Activated naive CD4-positive, alpha-beta T cell treated with Interleukin-2 at 50 U/mL for 16 hours (primary cell): ENCODE measurements at places on chromosomes 2 and 18.

- DNase-seq, result no peak
These were observed 110.8 kb downstream of the VIT start for GRCh38 chr2:36807223-36807886.

- no peak for DNase-seq
These were observed 212.1 kb downstream of the ARL6IP6 start for GRCh38 chr2:152930501-152930900.

GRCh38 chr2:233679196-233679595 is 2.5 kb upstream of the UGT1A7 start:
- no peak for DNase-seq

GRCh38 chr2:136239079-136239685 is 121.2 kb upstream of the CXCR4 start:
- no peak for DNase-seq

GRCh38 chr2:195320413-195320973 is 336.5 kb upstream of the SLC39A10 start:
- DNase-seq, result no peak

DNA sequence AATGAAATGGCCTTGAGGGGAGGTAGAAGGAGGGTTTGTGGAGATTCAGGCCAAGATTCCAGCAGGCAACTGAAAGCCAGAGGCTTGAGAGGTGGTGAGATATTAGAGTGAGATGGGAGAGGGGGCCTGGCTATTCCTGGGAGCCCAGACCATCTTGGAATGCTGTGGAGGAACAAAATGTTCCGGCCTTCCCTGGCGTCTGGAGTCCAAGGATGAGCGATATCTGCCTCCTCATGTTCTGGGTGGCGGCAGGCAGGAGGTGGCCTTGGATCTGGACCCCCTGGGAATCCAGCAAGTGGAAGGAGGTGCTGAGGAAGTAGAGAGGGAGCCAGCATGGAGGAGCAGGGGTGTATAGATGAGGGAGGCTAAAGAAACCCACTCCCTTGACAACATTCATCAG is 335.9 kb downstream of the CYP26B1 start:
- DNase-seq, result no peak

- DNase-seq, result no peak
These were observed 31.4 kb upstream of the CHN1 start for GRCh38 chr2:175036582-175037018.

GRCh38 chr2:195626507-195626906 is 30.5 kb upstream of the SLC39A10 start:
- no peak for DNase-seq

DNA sequence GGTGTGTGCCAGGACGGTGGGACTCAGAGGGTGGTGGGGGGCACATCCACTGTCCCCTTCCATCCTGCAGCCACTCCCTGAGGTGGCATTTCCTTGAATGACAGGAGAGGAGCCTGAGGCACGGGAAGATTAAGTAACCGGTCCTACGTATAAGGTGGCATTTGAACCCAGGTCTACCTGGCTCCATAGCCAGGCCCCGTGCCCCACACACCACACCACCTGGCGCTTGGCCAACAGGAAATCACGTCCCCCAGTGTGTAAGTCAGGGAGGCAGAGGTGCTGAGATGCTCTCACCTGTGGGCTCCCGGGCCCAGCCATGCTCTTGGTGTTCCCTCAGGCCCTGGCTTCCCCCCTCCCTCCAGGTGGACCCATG is 53.7 kb downstream of the HPCAL1 start:
- no peak for DNase-seq

- DNase-seq, result no peak
These were observed 95.4 kb downstream of the LAMA1 start for GRCh38 chr18:7021994-7022840.

GRCh38 chr2:138618971-138619370 is 117.4 kb downstream of the SPOPL start:
- DNase-seq, result no peak

DNA sequence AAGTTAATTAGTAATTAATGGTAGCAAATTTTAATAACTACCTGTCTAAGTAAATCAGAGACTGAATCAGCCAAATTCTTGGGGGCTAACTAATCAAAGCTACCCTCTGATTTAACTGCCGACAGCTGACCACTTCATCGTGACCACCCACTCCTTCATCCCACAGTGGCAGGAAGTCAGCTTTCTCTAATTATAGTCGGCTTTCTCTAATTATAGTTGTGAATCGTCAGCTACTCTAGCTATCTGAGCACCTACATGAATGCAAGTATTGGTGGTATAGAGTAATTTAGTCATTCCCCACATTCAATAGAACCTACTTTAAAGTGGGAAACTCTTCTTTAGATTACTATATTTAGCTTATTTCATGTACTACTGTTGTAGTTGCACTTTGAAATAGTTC is 185.5 kb downstream of the PTGR3 start:
- no peak for DNase-seq

DNA sequence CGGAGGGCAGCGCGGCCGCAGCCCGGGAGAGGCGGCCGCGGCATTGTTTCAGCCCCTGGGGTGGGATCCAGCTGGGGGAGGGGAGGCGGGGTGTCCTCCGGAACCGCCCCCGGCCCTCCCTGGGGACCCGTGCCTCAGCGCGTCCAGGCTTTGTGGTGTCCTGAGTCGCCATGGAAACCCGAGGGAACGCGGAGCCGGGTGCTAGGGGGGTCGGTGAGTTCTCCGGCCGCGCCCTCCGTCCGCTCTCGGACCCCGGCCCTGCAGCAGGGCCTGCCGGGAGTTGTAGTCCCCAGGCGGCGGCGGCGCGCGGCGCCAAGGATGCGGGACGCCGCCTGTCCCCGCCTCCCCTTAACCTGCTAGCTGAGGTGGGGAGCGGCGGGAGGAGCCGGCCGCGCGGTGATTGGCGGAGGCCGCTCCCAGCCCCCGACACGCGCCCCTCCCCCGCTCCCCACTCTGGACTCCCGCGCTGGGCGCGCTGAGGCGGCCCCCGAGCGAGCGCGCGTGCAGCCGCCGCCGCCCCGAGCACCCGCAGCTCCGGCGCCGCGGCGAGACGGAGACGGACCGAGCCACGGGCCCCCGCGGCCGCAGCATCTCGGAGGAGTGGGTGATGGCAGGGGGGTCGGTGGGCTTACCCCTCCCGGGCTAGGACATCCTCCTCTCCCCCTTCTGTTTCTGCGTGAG is at the start of gene DPYSL5:
TSS of gene DPYSL5 (plus strand) at position 478 of the 681 bp plus-strand sequence. CDS start 50,368 bp downstream, outside the sequence.
- peak; percentile 5 for DNase-seq

DNA sequence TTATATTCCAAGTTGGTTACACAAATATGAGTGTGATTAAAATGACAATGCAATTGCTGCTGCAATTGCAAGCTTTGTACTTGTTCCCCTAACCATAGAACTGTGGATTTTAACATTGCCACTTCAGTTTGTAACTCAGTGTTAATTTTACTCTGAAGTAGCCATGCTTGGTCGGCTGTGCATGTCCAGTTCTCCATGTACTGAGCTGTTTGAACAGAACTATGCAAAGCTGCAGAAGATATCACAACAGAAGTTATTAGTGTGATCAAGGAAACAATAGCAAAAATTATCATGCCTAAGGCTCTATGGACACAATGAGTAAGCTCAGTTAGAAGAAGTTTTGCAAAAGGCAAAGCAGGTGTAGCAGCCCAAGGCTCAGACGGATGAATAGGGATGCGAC is 45.3 kb downstream of the CXCR4 start:
- DNase-seq, result no peak

DNA sequence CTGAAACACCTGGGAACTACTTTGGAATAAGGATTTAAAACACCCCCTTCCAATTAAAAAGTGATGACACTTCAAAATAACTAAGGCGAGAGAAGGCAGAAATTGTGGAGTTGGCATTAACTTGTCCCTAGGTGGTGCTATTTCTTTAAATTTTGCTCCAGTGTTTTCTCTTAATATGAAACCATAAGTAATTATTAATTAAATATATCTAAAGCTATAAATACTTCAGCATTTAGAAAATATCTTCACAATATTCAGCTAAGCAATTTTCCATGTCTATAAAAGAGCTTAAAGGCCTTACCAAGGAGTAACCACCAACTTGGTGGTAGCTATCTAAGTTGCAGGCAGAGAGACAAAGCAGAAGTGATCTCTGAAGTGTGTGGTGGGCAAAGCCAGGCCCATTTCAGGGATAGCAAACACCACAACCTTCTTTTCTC is 186.8 kb upstream of the PGAP1 start:
- no peak for DNase-seq

DNA sequence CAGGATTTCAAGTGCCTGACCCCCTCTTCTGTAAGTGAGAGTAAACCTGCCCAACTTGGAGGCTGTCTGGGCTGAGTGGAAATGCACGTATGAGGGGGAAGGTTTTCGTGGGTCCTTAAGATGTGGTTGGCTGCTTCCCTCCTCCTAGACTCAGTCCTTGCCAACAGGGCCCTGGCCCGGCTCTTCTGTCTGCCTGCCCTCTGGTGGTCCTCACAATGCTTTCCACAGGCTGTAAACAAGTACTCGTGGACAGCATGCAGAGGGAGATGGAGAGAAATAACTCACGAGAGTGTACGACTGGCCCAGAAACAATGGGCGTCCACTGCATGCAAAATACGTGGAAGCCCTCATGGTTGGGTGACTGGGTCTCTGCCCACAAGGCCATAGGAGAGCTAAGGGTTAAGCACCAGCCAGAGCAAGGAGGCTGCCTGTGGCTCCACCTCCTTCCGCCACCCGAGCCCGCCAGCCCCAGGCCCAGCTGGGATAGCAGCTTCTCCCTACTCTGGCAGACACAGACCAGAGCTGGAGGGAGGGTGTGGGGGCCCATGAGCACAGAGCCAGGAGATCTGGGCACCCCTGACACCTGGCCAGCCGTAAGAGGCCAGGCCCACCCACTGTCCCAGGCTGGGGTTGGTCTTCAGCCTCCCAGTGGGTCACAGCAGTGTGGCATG is 17.0 kb upstream of the ARHGEF4 start:
- no peak for DNase-seq

GRCh38 chr2:84038866-84039265 is 420.2 kb downstream of the SUCLG1 start:
- DNase-seq, result no peak

DNA sequence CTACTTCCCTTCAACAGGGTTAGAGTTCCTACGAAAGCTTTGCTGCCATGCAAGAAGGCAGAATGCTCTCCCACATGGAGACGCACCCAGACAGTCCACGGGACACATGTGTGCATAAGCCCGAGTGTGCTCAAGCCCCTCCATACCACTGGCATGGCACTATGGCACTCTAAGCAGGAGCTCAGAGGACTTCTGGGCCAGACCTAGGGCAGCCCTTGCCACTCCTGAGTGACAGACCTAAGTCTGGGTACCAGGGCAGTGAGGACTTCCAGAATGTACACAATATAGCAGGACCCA is 11.4 kb upstream of the ARID5A start:
- no peak for DNase-seq

DNA sequence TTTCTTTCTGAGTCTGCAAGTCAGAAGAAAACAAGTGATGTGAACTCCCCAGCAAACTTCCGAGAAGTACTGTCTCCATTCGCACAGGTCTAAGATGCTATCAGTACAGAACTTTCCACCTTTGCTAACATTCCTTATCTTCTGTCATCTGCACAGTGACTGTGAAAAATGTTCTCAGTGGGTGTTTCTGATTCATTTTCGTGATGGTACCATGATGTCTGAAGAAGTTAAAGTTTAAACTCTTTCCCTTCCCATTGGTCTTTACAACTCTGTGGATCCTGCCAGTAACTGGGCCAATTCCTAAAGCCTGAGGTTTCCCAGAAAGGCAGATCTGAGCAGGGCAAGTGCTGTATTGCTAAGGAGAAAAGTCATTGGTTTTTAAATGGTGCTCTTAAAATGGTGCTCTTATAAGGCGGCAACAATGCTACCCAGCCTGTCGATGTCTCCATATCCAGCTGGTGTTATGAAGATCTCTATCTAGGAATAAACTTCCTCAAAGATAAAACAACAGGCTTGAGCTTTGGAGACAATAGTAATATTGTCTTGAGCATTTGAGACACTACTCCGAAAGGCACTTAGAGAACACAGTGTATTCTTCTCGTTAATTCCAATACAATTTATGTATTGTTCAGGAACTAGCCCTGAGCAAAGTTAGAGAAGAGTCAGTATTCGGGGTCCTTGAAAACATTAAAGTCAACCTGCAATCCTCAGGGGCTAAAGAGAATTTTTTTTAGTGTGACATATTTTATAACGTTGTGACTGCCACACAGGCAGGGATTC is 232.3 kb downstream of the OSR1 start:
- DNase-seq, result no peak

- no peak for DNase-seq
These were observed 110.9 kb downstream of the METTL8 start for GRCh38 chr2:171322928-171323327.

DNA sequence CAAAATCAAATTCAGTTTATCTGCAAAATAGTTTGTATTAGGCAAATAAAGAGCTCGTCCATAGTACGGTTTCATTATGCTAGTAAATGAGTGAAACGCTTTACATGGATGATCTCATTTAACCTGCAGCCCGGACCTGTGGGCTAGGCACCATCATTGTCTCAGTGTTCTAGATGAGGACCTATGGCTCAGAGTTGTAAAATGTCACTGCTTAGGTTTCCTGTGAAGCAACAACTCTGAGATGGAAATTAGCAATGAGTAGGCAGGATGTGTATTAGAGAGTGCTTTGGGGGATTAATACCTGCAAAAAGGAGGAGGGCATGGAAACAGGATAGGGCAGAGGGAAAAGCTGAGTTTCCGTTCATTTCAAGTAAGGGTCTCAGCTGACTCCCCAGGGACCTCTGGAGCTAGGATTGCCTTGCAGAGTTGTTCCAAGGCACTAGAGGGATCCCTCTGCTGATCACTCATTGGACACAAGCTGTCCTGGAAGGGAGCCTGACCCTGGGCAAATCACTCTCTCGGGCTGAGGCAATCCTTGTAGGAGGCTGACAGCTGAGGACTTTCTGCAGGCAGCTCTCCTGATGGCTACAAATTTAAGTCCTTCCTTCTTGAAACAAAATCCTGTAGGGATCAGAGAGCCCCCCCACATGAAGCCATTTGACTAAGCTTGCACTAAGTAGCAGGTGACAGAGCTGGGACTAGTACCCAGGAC is 58.8 kb upstream of the SIX2 start:
- DNase-seq, result no peak

DNA sequence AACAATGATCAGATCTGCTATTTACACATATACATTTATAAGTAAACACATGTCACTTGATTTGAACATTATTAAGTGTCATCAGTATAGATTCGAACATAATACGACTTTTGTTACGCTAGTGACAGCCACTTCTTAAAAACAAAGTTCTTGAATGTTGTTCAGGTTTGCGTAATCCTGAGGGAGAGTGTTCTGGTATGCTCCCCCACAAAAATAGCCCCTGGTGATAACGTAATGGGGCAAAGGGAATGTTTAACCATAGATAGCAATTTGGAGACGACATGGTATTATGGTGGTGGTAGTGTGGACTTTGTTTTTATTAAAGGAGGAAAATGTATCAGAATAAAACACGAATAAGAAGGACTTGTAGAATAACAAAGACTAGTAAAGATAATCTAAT is 90.6 kb downstream of the PLEKHM3 start:
- DNase-seq, result no peak

GRCh38 chr2:74876081-74876886 is 42.4 kb downstream of the HK2 start:
- DNase-seq, result peak; percentile 28

DNA sequence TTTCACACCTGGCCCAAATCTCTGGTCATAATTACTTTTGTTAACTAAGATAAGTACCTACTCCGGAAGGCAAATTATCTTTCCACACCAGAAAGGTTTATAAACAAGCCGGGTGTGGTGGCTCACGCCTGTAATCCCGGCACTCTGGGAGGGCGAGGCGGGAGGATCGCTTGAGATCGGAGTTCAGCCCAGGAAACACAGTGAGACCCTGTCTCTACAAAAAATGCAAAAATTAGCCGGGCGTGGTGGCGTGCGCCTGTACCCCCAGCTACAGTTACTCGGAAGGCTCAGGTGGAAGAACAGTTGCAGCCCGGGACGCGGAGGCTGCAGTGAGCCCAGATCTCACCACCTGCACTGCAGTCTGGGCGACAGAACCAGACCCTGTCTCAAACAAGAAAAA is 2.1 kb downstream of the PUM2 start:
- DNase-seq, result peak; percentile 16
